ENCODE measurements at places on chromosomes 2 and 18. TPM values are rescaled to one million over a fixed set of nuclear protein-coding genes. Genes with fewer than 3 reads are reported as not detected.

- DNase-seq = no peak
Measured at GRCh38 chr2:239351687-239352086, 49.1 kb downstream of the HDAC4 start.

DNA sequence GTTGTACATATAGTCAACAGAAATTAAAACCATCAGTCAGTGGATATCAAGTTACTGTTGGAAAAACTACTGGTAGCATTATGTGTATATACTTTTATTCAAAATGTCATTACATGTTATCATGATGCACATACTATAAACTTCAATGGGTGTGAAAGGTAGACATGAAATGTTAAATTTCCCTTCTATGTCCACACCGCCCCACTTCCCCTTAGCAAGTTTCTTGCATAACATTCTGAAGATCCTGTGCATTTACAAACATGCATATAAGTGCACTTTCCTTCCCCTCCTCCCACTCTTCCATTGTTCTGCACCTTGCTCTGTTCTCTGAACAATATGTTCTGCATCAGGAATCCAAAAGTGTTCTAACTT, 16.6 kb upstream of the HK2 start:
- DNase-seq = no peak

DNA sequence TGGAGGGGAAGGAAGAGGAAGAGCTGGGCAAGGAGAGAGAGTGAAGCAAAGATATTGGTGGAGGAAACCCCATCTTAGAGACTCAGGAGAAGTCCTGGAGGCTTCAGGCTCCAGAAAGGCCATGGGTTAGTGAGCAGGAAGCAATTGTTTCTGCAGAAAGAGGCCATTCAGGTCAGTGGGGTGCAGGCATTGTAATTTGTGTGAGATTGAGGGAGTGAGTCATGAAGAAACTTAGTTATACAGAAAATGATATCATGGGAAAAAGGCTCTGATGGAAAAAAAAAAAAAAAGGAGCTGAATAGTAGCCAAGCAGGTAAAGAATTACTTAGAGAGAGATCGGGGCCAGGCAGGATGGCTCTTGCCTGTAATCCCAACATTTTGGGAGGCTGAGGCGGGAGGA, 4.0 kb downstream of the EMILIN2 start:
- no peak for DNase-seq

- DNase-seq = no peak
Measured at GRCh38 chr18:60508108-60508507, 135.5 kb upstream of the MC4R start.

DNA sequence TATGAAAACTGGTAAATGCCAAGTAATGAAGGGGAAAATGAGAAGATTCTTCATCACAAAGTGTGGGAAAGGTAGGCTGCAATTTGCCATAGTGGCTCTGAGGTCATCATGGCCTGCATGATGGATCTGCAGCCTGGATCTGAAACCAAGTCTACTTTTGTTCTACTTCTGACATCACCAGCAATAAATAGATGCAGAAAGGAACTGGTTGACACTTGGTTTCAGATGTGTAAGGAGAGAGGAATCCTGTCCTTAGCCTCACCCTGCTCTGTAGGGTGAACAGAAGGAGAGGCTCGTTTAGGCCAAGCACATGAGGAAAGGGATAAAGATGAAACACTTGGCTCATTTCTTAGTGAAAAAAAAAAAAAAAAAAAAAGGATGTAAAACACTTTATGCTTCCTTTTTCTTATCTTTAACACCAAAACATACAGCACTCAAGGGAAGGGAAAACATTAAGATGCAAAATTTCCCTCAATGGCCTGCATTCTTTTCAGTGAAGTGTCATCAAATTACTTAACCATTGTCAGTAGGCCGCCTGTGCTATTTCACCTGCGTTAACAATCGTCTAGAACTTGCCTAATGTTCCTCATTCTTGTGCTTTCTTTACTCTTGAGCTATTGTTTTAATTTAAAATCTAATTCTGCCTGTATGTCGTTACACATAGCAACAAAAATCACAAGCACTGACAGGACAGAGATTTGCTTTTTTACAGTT, 3.9 kb downstream of the NEB start:
- DNase-seq = peak; percentile 2

GRCh38 chr2:215861607-215862350, 151.6 kb downstream of the MREG start:
- no peak for DNase-seq

GRCh38 chr2:3134026-3134571, 243.5 kb downstream of the EIPR1 start:
- DNase-seq = no peak

GRCh38 chr2:9378433-9379390, 44.6 kb downstream of the ITGB1BP1 start:
- DNase-seq = peak; percentile 93

- no peak for DNase-seq
Measured at GRCh38 chr18:23460285-23461273, 7.5 kb downstream of the RIOK3 start.

GRCh38 chr2:64832936-64833335, 156.3 kb upstream of the SLC1A4 start:
- DNase-seq = no peak

DNA sequence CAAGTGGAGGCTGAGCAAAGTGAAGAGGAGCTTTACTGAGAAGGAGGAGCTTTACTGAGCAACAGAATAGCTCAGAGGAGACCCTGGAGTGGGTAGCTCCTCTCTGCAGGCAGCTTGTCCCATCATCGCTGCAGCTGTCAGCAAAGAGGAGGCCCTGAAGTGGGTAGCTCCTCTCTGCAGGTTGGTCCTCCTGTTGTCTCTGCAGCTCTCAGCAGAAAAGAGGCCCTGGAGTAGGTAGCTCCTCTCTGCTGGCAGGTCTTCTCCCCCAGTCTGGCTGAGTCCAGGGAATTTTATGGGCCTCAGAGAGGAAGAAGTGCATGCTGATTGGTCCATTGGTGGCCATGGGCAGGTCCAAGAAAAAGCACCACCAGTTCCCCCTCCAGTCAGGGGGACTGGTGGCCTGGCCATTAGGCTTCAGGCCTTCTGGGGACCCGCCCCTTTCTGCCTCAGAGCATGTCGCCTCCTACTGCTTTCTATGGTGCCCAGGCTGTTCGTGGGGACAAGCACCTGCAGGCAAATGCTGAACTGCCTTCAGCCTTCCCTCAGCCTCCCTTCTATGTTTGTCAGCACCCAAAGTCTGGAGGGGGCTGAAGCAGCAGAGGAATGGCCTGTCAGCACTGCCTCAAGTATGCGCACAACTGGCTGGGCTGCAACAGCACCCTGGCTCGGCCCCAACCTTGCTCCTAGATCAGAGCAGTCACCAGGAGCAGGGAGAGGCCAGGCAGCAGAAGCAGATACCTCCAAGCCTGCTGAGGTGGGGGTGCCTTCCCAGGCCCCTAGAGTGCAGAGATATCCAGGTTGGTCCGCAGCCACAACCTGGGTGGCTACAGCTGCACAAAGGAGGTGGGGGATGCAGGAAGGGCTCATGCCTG, 5.9 kb downstream of the ZSCAN30 start:
- no peak for DNase-seq

GRCh38 chr2:229099231-229099630, 171.9 kb downstream of the PID1 start:
- DNase-seq = no peak

DNA sequence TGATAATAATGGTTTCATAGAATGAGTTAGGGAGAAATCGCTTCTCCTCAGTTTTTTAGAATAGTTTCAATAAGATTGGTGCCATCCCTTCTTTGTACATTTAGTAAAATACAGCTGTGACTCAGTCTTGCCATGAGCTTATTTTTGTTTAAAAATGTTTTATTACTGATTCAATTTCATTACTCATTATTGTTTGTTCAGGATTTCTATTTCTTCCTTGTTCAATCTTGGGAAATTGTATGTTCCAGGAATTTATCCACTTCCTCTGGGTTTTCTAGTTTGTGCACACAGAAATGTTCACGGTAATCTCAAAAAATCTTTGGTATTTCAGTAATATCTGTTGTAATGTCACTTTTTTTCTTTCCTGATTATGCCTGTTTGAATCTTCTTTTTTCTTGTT, 371.5 kb upstream of the SETBP1 start:
- DNase-seq = no peak

- no peak for DNase-seq
Measured at GRCh38 chr18:58525928-58526424, 102.9 kb downstream of the ALPK2 start.

- DNase-seq = no peak
Measured at GRCh38 chr2:30217644-30218337, 13.5 kb upstream of the LBH start.

DNA sequence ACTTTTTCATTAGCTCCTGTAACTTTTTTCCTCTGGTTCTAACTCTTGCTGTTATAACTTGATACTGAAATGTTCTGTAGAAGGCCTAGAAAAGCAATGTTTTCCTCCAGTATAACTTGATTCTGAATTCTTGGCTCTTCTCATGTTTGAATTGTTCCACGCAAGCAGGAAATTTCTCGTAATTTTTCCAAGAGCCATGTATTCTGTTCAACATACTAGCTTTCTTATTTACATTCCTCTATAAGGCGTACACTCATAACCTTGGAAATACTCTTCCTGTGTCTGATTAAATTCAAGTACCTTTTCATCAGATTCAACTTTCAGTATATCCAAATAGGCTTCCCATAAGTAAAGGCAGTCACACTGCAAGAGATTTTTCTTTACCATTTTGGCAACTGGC, 109.1 kb downstream of the SMAD2 start:
- no peak for DNase-seq

- no peak for DNase-seq
Measured at GRCh38 chr18:58687871-58688308, 16.6 kb downstream of the MALT1 start.

- DNase-seq = peak; percentile 86
Measured at GRCh38 chr18:25457601-25458000, 105.6 kb upstream of the ZNF521 start.

- no peak for DNase-seq
Measured at GRCh38 chr2:104476563-104476988, 377.3 kb upstream of the POU3F3 start.

Gene PDE6D
- total RNA-seq = 77.3 TPM

Gene ACADL
- not detected for total RNA-seq

Gene CTAGE1
- 1.3 TPM for total RNA-seq

Gene CRYGC
- total RNA-seq = not detected

Gene DSEL
- 0.68 TPM for total RNA-seq

Gene FAM228A
- total RNA-seq = 0.29 TPM

Gene REG1B
- not detected for total RNA-seq

All from RPMI7951 (cell line).